ENCODE measurements at places on chromosomes 11 and 22.

DNA sequence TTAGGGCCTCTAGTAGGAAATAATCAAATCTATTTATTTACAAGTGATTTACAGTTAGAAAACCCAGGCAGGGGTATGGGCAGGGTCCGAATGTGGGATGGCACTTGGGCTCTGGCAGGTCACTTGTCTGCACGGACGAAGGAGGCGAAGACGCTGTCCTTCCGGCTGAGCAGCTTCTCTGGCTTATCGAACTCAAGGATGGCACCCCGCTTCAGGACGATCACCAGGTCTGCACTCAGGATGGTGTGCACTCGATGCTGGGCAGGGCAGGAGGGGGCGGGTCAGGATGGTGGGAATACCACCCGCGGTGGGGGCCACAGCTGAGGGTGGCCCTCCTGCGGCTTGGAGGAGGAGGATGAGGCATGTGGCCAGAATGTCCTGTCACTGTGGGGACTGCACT lies 4.4 kb upstream of the KCNJ11 start:
- DNase-seq, result no peak

GRCh38 chr11:798093-798713 lies at the start of gene SLC25A22:
Gene SLC25A22 (minus strand): TSS chr11:798281. CDS start chr11:795006, 3,275 bp downstream.
- DNase-seq, result peak; percentile 52

DNA sequence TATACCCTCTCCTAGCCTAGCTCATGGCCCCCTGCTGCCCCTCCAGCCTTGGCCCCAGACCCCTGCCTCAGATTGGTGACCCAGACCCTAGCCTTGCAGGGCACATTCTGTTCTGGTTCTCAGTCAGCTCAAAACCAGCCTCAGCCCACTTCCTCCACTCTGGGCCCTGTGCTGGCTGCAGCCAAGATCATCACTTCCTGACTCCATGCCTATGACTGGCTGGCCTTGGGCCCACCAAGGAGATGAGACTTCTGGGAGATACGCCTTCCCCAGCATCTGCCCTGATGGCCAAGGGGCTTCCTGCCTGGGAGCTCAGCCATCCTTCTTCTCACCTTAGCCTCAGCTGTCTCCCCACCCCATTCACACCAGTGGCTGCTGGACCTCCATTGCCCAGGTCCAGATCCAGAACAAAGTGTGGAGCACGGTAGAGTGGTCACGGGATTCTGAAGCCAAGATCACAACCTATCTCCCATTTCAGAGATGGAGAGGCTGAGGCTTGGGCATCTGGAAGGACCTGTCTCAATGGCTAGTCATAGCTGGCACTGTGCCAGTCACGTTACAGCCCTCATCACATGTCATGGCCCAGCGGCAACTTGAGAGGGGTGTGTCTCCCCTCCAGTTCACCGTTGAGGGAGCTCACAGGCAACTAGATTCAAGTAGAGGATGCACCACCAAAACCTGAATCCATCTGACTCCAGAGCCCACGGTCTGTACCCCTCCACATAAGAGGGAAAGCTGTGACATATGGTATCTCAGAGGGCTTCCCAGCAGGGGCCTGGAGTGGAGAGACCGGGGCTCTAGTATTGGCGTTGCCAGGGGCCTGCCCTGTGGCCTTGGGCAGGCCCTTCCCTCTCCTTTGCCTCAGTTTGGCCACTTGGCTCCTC lies 43.0 kb upstream of the KLHL35 start:
- DNase-seq, result no peak

DNA sequence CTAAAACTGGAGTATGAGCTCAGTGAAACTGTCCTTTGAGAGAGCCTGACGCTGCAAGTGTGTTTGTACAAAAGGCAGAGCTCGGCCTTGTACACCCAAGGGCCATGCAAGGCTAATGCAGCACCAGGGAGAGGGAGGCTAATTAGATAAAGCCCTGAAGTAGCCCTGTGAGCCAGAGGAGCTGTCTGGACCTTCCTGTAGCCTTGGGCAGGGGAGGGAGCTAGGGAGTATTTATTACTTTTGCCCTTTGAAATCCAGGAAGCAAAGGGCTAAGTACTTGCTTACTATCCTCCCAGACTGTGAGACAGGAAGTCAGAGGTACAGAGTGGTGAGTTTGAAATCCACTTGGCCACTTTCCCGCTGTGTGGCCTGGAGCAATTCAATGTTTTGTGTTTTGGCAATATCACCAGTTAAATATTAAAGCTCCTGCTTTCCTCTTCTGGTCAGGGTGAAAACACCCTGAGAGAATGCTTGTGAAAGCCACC lies 10.2 kb upstream of the LDHA start:
- DNase-seq, result no peak

DNA sequence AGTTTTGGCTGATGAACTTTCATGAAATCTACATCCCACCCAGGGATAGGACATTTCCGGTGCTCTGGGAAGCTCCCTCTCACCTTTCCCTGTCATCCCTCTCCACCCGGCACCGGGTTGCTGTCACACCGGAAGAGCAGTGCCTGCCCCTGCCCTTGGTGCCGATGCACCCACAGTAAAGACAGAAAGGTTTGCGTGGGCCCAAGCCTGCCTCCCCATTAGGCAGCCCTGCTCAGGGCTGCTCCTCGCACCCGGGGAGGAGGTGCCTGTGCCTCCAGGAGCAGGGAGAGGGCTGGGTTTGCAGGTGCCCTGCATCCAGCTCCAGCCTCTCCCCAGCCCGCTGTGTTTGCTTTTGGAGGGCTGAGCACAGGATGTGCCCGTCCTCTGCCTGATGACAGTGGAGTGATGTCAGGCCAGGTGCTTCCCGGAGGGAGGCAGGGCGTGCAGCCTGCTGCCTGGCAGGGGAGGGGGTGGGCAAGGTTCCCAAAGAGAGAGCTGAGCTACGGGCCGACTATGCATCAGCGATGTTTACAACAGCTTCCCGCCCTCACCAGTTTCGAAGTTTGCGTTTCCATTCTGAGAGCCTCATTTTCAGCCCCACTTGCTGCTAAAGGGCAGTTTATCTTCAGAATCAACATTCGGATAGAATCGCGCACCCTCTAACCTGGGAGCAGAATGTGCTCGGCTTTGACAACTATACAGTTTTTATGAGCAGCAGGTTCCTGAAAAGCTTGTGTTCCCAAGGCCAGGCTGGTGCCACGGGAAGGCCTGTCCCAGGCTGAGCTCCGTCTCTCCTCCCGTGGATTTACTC lies 83.2 kb upstream of the CLDN5 start:
- peak; percentile 61 for DNase-seq

- DNase-seq, result no peak
Observed at GRCh38 chr22:31448382-31448781, 41.3 kb downstream of the EIF4ENIF1 start.

- no peak for DNase-seq
Observed at GRCh38 chr22:49770547-49771265, 57.0 kb downstream of the BRD1 start.

DNA sequence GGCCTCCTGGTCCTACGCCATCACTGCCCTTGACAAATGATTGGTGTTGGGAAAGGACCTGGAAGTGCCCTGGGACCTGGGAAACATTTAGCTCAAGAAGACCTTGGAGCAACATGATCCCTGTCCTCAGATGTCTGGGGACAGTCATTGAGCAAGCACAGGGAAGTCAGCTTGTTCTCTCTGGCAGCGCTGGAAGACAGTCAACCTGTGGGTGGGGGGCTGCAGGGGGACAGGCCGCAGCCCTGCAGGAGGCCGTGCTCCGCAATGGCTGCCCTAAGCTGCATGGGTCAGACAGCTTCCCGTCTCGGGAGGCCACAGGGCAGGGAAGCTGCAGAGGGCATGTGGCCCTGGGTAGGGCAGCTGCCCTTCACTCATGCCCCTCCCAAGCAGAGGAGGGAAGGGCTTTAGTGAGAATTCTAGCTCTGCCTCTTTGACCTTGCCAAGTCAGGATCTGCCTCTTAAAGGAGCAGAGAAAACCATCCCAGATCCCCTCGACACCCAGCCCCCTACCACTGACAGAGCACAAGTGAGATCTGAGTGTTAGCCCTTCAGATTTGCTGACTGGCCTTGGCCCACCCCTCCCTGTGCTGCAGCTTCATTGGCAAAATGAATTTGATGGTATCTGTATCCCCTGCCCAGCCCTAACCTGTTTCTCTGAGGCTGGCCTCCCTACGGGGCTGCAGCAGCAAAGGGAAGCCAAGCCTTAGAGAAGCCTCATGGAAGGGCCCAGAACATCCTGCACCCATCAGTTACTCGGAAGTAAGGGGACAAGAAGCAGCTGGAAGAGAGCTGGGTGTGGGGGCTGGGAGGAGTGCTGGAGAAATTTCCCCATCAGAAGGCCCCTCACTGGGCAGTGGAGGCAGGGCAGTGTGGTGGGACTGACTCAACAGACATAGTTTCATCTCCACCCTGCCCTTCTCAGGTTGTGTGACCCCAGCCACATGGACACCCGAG lies 6.2 kb upstream of the SREBF2 start:
- no peak for DNase-seq

- peak; percentile 8 for DNase-seq
Observed at GRCh38 chr22:38724926-38725571, 19.3 kb downstream of the GTPBP1 start.

- DNase-seq, result no peak
Observed at GRCh38 chr11:61701242-61701886, 21.2 kb downstream of the DAGLA start.

GRCh38 chr11:128505449-128506065 lies 81.8 kb downstream of the ETS1 start:
- no peak for DNase-seq

DNA sequence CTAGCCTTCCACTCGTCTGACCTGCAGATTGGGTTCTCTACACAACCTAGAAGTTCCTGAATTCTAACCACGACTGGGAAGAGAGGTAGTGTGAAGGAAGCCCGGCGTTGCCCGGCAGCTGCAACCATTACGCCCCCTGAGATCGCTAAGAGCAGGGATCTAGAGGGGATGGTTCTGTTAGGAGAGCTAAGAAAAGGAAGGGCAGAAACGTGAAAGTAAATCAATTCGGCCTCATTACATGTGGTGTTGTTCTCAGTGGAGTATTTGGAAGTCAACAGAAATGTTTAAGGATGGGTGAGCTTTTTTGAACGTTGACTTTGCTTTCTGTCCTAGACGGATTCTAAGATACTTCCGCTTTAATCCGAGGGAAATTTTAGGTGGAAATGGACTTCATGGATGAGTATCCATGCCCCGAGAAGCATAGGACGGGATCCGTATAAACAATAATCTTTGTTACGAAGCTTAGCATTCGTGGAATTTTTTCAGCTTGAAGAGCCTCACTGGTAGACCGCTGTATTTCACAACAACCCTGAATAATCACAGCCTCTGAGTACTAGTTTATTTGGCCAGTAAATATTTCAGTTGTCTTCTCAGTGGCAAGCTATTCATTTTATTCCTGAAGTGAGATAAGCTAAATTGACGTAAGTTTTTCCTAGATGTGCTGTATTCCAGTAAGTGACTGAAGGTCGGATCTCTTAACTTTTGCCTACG lies 629 bp downstream of the ATP5MG start:
- DNase-seq, result no peak

DNA sequence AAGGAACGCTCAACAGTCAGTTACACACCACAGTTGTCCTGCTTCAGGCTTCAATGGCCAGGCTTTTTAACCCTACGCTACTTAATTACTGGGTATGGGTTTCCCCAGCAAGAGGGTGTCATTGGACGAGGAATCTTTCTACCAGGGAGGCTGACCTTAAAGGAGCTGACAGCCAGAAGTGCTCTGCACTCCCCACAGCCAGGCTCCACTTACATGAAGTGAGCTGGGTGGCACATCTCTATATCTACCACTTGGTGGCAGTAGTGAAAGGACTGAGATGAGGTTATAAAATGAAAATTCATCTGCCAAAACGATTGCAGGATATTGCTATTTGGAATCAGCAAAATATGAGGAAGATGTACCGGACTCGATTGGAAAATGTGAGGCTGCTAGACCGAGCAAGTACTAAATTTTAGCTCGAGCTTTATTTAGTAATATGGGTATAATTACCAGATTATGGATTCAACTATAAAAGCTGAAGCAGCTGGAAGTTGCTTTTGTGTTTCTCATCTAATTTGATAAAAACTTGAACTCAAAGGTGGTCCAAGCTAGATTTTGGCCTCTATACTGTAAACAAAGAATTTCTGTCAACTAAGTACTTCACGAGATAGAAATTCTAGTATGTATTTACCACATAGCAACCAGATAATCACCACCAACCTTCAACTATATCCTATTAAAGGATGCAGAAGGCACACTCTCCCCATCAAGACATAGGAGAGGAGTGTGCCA lies 53.9 kb upstream of the CEP126 start:
- DNase-seq, result peak; percentile 63
